ENCODE measurements at places on chromosomes 2 and 18. TPM values are rescaled to one million over a fixed set of nuclear protein-coding genes. Genes with fewer than 3 reads are reported as not detected.

Gene MAPK4
- not detected for total RNA-seq

Gene PPP4R3B
- total RNA-seq, result 44.7 TPM

DNA sequence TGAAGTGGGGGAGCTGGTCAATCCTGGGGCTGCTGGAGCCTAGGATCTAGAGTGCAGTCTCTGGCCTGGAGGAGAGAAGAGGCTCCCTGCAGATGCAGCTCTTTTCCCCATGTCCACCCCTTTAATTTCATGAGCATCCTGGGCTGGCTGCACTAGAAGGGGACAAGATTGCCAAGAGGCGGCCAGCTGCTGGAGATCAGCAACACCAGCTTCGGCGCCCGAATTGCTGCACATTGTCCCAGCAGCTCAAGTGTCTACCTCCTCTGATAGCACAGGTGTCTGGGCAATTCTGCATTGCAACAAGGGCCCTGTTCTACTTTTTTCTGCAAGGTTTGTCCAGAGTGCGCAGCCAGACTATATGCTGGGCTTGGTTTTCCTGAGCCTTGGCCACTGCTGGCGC is 125.7 kb downstream of the AGAP1 start:
- no peak for DNase-seq

GRCh38 chr2:7225848-7226247 is 308.6 kb downstream of the RNF144A start:
- DNase-seq, result no peak

- DNase-seq, result no peak
These were observed 694.9 kb upstream of the KLHL29 start for GRCh38 chr2:22690096-22690495.

DNA sequence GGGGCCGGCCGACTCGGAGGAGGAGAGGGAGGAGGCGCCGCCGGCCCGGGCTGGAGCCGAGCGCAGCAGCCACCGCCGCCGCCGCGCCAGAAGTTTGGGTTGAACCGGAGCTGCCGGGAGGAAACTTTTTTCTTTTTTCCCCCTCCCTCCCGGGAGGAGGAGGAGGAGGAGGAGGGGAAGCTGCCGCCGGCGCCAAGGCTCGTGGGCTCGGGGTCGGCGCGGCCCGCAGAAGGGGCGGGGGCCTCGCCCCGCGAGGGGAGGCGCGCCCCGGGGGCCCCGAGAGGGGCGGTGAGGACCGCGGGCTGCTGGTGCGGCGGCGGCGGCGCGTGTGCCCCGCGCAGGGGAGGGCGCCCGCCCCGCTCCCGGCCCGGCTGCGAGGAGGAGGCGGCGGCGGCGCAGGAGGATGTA is 316 bp downstream of the CRIM1 start:
- no peak for DNase-seq

Gene UGT1A4
- not detected for total RNA-seq

Gene ARHGEF33
- total RNA-seq, result 0.18 TPM

Gene SH3YL1
- 25.3 TPM for total RNA-seq

- DNase-seq, result no peak
These were observed 282.6 kb downstream of the CBLN2 start for GRCh38 chr18:72261590-72261989.

GRCh38 chr2:241733391-241734207 is 831 bp upstream of the D2HGDH start:
- DNase-seq, result no peak

DNA sequence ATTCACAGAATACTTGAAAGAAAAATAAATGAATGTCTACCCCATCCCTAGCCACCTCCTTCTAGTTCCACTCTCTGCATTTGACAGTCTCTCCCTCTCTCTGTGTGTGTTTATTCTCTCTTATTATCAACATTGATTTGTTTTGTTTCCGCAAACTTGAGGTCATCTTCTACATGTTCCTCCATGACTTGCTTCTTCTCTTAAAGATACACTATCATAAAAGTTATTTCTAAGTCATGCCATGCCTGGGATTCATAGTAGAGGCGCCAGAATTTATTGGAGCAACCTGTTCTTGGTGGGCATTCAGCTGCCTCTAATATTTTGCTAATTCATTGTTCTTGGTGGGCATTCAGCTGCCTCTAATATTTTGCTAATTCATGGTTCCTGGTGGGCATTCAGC is 58.9 kb upstream of the SMAD7 start:
- DNase-seq, result peak; percentile 11

- no peak for DNase-seq
These were observed 857.3 kb downstream of the CNTNAP5 start for GRCh38 chr2:124882423-124882822.

DNA sequence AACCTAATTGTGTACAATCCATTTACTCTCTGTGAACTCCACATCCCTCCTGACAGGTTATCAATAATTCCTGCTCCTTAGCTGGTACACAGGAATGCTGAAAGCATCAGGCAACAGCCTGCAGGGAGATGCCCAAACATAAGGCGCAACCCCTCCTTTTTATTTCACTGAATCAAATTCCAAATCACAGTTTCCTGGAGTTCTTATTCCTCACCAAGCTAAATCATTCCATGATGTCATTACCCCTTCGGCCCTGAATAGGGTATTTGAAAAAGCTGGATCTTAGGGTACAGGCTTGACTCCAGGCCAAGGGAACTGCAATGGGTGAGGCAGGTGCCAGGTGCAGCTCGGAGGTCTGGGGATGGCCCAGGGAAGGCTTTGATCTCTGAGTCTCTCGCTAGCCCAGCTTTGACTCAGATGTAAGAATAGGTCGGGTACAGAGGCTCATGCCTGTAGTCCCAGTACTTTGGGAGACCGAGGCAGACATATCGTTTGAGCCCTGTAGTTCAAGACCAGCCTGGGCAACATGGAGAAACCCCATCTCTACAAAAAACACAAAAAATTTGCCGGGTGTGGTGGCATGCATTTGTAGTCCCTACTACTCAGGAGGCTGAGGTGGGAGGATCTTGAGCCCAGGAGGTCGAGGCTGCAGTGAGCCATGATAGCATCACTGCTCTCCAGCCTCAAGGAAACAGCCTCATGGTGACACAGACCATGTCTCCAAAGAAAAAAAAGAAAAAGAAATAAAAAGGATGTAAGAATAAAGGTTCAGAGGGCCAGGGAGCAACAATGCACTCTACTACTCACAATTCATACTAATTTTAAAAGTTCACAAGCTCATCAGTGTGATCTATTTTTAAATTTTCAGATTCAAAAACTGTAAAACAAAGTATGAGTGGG is 6.8 kb downstream of the FHL2 start:
- DNase-seq, result no peak

- no peak for DNase-seq
These were observed 56.0 kb downstream of the KLF7 start for GRCh38 chr2:207109768-207110167.

- peak; percentile 44 for DNase-seq
These were observed at the start of gene QPCT for GRCh38 chr2:37344453-37345361. Gene QPCT, plus strand, starts transcription at chr2:37344630. Its CDS starts 102 bp downstream, at chr2:37344732.

Gene HMSD
- total RNA-seq, result 0.28 TPM

- DNase-seq, result no peak
These were observed 21.0 kb downstream of the AGAP1 start for GRCh38 chr2:235514627-235515363.

DNA sequence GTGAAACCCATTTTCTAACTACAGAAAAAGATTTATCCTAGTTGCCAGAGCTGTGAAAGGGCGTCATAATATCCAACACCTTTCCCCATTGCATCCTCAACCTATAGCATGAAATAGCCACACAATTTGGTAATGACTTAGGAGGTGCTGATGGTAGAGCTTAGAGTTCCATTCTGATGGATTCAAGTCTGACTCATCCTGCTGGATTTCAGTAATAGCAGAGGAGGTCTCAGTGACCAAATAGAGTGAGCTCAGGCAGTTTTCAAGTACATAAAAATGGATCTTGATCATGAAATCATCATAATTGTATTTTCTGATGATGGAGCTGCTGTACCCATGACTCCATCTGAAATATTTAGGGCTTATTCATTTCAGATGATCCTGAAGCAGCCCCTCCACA is 270.7 kb upstream of the KLHL29 start:
- no peak for DNase-seq

Gene WIPF1
- 2.7 TPM for total RNA-seq

DNA sequence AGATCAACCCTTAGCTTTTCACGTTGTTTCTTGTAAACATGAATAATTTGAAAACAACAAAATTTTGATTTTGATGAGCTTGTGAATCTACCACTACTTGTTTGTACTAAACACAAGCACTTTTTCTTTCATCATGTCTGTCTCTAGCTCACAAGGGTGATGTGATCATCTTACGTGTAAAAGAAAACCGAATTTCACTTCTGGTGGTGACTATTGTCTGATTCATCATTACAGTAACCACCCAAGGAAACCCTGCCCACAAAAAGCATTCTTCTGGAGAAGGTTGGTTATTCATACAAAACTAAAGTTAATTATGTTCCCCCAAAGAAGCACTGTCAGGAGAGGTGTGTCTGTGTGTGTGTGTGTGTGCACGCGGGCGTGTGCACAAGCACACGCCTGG is 285.4 kb downstream of the ZNF516 start:
- peak; percentile 67 for DNase-seq

Gene TCF7L1
- 0.72 TPM for total RNA-seq

DNA sequence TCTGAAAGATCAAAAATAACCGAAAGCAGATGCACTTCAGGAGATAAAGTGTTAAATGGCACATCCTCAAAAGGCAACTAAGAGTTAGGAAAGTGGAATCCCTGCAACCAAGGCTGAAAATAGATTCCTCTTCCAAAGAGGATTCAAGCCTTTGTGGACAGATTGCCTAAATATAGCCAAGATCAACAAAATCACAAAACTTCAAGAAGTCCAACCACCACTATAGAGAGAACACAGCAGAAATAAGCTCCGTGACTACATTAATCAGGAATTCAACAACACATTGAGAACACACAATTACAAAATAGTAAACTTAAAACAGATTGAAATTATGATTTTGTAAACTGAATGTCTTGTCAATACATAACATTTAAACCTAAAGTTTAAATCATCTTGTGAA is 165.7 kb downstream of the LNPK start:
- DNase-seq, result no peak

DNA sequence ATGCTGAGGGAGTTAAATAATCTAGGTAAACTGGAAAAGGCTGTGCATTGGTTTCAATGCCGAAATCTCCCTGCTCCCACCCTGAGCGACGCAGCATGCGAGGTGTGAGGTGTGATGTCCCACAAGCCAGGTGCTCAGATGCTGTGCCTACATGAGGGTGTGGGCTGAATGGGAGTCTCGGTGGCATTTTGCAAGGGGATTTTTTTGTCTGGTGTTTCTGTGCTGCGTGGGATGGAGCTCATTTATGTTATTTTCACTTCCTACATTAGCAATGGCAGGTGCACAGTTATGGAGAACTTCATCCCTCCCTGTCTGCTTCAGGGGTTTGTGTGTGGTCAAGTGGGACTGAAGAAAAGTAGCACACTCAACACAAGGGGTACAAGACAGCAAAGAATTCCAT is 110.2 kb upstream of the CCDC68 start:
- DNase-seq, result no peak

- no peak for DNase-seq
These were observed 1.1 kb upstream of the GBX2 start for GRCh38 chr2:236169151-236169721.

Gene KATNAL2
- 1.4 TPM for total RNA-seq

DNA sequence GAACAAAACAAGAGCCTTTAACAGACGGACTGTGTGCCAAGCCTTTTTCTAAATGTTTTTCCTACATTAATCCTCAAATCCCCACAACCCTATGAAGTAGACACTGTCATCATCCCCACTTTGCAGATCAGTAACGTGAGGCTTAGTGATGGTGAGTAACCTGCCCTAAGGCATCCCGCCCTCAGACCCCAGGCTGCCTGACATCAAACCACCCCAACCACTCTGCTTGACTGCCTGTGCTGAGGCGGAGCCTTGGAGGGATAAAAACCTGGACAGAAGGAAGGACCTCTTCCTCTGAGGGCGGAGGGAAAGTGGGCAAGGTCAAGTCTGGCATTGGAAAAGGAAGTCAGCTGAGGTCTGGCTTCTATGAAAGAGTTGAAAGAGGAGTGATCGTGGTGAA is 104.6 kb downstream of the SP3 start:
- no peak for DNase-seq

- DNase-seq, result no peak
These were observed 722.4 kb downstream of the NRXN1 start for GRCh38 chr2:50309503-50309902.

Gene ASXL3
- total RNA-seq, result under 0.01 TPM

DNA sequence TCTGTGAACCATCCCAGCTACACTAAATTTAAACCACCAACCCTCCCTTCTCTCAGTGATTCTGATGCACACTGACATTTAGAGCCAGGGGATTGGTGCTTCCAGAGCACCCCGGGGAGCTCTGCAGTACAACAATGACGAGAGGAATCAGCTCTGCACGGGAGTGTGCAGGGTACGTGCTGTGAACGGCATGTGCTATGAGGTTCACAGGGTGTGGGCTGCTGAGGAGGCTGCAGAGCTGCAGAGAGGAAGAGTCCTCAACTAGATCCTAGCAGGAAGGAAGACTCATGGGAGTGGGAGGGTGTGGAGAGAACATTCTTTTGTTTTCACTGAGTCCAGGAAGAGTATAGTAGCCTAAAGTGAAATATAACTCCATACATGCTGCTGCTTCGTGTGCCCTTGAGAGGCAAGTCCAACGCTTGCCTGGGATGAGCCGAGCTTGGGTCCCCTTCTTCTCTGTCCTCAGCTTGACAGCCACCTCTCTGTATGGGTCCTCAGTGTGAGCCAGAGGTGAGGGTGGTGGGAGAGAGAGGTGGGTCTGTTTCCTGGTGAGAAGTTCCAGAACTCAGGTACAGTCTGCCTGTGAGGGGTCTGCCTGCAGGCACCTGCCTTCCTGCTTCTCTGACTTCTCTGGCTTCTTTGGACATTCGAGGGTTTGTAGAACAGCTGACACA is 118.8 kb downstream of the CTIF start:
- no peak for DNase-seq

All from IMR-90 (cell line).